ENCODE measurements at places on chromosomes 6 and 20.

- DNase-seq = no peak
Measured at GRCh38 chr20:33896509-33896908, 85.4 kb downstream of the CHMP4B start.

GRCh38 chr20:19498756-19499155 is 259.3 kb upstream of the RIN2 start:
- DNase-seq = no peak

DNA sequence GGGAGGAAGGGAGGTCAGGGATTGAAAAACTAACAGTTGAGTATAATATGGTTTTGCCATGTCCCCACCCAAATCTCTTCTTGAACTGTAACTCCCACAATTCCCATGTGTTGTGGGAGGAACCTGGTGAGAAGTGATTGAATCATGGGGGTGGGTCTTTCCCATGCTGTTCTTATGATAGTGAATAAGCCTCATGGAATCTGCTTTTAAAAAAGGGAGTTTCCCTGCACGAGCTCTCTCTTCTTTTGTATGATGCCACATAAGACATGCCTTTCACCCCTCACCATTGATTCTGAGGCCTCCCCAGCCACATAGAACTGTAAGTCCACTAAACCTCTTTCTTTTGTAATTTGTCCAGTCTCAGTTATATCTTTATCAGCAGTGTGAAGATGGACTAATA is 833.4 kb upstream of the MAP3K7 start:
- no peak for DNase-seq

DNA sequence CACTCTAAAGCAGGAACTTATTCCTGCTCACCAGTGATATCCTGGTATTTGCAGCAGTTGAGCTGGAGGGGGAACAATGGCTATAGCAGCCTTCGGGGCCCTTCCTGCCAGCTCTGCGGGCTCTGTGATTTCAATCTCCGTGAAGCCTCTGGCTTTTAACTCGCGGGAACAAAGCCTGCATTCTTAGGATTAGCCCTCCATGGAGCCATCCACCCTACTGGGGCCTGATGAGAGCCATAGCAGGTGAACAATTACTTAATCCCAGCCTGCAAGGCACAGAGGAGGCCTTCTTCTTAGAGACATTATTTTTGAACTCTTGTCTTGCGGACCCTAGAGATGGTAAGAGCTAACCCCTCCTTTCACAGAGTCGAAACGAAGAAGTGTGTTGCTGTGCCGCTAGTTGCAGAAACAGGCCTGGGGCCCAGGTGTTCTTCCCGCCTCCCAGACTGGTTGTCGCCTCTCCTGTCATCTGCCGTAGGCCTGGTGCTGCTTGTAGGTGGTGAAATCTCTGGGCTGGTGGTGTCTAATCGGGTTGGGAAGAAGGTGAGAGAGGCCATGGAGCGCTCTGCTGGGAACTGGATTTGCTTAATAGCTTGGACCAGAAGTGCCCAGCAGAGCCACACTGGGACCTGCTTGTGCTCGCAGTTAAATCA is 9.7 kb downstream of the GHRH start:
- DNase-seq = no peak

GRCh38 chr6:54014440-54014839 is 96.8 kb upstream of the MLIP start:
- no peak for DNase-seq

DNA sequence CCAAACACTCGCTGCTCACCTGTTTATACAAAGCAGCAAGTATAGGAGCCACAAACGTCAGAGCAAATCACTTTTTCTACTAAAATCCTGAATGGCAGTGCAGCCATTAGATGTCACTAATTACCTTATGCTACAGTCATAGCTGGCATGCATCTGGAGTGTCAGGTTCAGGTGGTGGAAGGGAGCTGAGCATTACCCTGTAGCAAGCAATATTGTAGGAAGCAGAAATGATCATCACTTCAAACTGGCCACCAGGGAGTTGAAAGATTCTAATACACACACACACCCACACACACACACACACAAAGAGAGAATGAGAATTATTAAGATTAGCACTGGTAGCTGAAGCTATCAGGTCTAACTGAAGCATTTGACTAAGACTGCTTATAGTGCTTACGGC is 75.8 kb downstream of the EFHC1 start:
- no peak for DNase-seq

GRCh38 chr20:32685541-32686529 is 12.1 kb upstream of the C20orf203 start:
- no peak for DNase-seq

DNA sequence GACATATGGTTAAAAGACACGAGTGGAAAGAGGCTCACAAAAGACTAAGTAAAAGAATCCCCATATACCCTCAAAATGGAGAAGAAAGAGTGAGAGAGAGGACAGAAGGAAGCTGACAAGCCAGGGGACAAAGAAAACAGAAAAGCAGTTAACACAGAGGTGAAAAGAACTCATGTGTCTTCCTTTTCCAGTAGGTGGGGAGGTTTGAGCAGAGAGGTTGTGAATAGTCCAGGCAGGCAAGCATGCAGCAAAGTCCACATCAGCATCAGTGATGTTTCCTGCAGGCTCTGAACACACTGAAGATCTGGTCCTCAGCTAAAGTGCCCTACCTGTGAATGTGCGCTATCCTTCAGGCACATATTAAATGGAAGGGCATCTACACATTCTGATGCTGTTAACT is 196.5 kb upstream of the IRAK1BP1 start:
- no peak for DNase-seq

GRCh38 chr6:134235937-134236751 is 81.8 kb downstream of the SGK1 start:
- no peak for DNase-seq

Data from activated naive CD4-positive, alpha-beta T cell (primary cell).